ENCODE measurements at places on chromosomes 3 and 15. TPM values are rescaled to one million over a fixed set of nuclear protein-coding genes. Genes with fewer than 3 reads are reported as not detected.

DNA sequence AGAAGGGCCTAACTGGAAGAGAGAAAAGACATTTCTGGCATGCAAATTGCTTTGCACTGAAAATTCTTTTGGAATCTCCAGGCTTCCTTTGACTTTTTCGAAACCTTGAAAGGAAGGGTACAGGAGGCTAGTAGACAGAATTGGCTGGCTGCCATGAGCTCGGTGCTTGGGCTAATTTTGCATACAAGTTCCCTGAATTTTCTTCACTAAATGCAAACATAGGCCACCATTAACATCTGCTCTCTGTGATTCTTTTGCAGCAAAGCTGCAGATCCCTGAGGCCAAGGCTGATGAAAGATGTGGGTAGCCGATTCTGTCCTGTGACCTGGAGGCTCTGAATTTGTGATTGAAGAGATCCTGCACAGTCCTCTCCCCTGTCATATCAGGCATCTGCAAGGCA, 247.8 kb upstream of the MCTP2 start:
- DNase-seq = no peak

DNA sequence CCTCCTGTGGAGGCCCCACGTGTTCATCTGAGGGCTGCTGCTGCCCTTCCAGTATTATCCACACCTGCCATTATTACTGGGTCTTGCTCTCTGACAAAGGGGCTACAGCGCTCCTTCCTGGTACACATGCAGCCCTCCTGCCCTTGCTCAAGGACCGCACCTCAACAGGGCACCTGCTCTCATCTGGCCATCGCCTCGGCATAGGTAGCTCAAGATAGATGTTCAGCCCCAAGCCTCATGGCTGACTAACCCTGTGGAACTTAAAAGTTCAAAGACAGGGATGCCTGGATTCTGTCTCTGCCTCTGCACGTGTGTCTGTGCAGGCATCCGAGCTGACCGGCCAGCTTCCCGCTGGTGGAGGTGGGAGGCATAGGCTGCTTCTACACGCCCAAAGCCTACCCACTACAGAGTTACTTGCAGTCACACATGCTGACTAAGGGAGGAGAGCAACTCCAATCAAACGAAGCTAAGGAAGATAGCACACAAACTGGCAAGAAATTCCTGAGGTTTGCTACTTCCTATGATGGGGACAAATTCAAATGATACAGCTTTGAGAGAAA, 152.5 kb upstream of the ATP10A start:
- no peak for DNase-seq

DNA sequence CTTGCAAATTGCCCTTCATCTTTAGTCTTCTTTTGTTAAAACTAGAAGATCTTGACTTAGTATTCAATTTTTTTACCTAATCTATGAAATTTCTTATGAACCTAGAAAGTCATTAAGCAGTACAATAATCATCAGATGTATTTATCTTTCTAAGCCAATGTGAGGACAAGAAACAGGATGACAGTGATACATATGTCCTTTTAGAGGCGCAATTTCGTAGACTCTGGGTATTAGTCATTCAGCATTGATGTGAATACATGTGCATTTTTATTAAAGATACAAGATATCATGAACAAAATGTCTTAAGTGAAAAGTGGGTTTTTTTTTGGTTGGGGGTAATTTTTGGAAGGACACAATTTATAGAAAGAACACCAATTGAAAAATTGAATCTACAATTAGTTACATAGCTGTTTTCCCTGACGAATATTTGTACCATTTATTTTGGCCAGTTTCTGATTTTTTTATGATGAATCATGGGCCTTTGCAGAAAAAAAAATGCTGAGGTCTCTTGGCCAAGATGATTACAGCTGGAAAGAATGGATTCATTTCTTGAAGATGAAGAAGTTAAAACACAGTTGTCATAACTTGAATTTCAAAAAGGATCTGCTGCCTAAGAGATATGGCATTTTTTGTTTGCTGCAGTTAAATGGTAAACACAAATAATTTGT, 48.9 kb upstream of the AGTR1 start:
- peak; percentile 74 for DNase-seq

- no peak for DNase-seq
Observed at GRCh38 chr15:63049783-63050371, 7.3 kb downstream of the TPM1 start.

- DNase-seq = peak; percentile 0
Observed at GRCh38 chr3:22729981-22730380, 473.1 kb upstream of the UBE2E2 start.

DNA sequence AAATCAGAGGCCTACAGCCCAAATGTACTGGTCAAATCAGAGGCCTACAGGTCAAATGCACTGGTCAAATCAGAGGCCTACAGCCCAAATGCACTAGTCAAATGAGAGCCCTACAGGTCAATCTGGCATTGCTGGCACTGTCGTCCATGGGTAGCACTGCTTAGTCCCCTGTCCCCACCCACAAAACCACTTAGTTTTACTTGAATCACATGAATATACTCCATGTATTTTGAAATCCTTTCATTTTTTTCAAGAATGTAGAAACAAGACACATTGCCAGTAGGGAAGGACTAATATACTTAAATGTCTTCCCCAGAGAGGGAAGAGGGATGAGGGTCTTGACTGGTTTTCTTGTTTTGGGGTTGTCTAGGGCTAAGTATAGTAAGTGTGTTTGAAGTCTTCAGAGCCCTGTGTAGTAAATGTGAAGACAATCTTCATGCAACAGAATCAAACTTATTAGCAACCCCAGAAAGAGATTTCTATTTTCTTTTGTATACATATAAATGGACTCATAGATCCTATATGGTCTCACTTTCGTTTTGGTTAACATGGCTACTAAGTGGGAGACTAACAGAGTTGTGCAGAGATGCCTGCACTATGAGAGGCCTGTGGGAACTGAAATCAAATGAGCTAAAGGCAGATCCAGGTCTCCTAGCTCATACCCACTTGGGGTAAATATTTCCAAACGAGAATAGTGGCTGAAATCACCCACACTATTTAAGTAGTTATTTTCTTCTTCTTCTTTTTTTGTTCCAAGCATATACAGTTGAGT, 38.3 kb upstream of the DCUN1D1 start:
- no peak for DNase-seq

DNA sequence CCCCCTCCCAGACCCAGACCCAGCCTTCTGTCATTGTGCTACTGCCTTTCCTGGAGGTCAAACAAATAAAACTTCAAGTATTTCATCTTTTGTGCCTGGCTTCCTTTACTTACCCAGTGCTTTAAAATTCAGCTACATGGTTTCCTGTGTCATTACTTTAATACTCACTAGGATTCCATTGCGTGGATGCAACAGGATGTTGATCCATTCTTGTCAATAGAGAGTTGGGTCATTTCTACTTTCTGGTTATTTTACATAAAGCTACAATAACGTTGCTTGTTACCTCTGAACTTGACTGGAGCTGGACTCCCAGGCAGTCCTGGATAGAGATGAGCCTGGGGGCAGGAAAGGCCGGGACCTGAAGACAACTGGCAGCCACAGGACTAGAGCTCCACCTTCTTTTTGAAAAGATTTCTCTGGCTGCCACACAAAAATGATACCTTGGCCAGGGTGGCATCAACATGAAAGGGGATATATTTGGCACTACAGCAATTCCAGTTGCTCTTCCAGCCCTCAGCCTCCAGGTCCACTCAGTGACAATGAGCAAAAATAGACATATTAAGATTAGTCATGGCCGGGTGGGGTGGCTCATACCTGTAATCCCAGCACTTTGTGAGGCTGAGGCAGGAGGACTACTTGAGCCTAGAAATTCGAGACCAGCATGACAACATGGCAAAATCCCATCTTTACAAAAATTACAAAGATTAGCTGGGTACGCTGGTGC, 23.3 kb upstream of the HEG1 start:
- DNase-seq = peak; percentile 48

- DNase-seq = no peak
Observed at GRCh38 chr15:81384891-81385720, 11.1 kb upstream of the TMC3 start.

- DNase-seq = no peak
Observed at GRCh38 chr3:38726751-38727150, 77.3 kb upstream of the SCN5A start.

GRCh38 chr3:70071138-70071537, 71.6 kb downstream of the SAMMSON start:
- no peak for DNase-seq

DNA sequence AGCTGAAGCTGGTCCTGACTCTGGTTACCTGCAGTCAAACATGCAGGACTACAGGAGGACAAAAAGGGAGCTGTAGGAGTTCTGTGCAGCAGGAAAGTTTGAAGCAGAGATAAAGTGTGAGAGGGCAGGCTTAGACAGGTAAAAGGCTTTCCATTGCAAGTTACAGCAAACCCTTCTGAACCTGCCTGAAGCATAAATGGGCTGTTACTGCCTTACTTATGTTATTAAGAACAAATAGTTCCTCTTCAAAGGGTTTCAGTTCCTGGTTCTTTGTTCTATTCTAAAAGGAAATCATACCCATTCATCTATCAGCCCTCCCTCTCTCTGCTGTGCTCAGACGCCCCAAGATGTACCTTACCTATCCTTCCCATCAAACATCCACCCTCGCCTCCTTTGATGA, 52.4 kb upstream of the CACNA2D3 start:
- no peak for DNase-seq

DNA sequence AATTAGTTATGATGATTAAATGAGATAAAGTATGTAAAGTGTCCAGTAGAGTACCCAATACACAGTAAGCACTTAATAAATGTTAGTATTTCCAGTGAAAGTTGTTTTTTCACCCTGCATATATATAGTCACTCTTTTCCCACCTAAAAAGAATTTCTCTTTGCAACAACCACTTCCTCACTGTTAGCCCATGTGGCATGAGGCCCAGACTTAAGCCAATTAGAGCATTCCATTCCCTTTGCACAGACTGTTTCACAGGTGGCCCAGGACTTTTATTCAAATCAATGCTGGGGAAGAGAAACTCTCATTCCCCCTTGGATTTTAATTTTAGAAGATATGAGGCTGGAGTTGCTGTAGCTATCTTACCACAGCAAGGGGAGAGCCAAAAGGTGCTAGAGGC, 3.7 kb downstream of the IFT80 start:
- DNase-seq = peak; percentile 85

DNA sequence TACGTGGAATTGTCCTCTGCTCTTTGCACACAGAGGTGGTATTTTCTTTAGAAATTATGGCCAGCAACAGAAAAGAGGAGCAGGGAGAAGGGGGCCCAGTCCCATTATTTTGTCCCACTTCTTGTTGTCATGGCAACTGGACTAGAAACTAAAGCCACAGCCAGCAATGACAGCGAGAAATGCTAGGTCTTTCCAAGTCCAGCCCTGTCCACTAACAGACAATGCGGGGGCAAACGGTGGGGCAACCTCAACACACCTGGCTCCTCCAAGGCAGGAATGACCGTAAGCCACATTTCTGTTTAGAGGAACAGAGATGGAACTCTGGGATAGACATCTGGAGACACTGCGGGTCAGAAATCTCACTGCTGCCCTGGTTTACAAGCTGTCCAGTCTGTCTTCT, 107.3 kb downstream of the RFTN1 start:
- no peak for DNase-seq

- DNase-seq = peak; percentile 67
Observed at GRCh38 chr3:77081240-77081661, 41.4 kb downstream of the ROBO2 start.

DNA sequence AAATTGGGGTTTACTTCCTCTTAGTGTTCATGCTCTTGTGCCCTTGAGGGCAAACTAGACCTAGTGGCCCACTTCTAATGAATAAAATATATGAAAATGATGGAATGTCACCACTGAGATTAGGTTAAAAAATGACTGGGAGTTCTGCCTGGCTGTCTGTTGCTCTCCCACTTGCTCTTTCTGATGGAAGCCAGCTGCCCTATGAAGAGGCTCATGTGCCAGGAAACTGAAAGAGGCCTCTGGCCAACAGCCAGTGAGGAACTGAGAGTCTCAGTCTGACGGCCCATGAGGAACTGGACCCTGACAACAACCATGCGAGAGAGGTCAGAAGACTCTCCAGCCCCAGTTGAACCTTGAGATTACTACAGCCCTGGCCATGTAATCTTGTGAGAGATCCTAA, 107.1 kb upstream of the FHIT start:
- no peak for DNase-seq

GRCh38 chr3:53834429-53835095, 11.7 kb downstream of the CHDH start:
- DNase-seq = no peak

GRCh38 chr3:114152519-114153151, 26.2 kb downstream of the DRD3 start:
- DNase-seq = peak; percentile 61

- DNase-seq = no peak
Observed at GRCh38 chr15:91855684-91856489, 2.4 kb downstream of the SLCO3A1 start.

DNA sequence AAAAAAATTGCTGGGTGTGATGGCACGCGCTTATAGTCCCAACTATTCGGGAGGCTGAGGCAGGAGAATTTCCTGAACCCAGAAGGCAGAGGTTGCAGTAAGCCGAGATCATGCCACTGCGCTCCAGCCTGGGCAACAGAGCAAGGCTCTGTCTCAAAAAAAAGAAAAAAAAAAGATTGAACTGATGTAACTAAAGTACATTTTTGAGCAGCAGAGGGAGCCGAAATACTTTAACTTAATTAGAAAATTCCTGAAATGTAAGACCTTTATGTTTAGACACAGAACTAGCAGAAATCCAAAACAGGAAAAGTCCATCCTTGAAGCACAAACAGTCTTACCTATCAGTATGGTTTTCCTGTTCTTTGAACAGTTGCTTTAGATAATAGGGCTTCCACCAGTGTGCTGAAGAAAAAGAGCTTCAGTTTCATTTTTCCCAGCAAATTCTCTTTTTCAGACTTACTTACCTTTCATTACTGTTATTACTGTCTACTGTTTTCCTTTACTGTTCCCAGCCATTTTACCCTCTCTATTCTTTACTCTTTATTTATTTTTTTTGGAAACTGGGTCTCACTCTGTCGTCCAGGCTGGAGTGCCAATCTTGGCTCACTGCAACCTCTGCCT, 33.4 kb upstream of the ZNF609 start:
- peak; percentile 54 for DNase-seq

GRCh38 chr3:32989171-32989570, 37.7 kb downstream of the CCR4 start:
- DNase-seq = no peak

- no peak for DNase-seq
Observed at GRCh38 chr3:124784686-124785382, 54.6 kb downstream of the UMPS start.

GRCh38 chr15:67184208-67184925, 70.1 kb downstream of the AAGAB start:
- DNase-seq = no peak

GRCh38 chr3:43294975-43295374, 8.6 kb downstream of the SNRK start:
- no peak for DNase-seq

- peak; percentile 58 for DNase-seq
Observed at GRCh38 chr3:105944276-105944675, 75.5 kb upstream of the CBLB start.

The ADCY5 gene
- total RNA-seq = 0.56 TPM

The ZNF620 gene
- total RNA-seq = 0.72 TPM

The GOLGA6L26 gene
- not detected for total RNA-seq

The EHHADH gene
- total RNA-seq = 4.7 TPM

The NAALADL2 gene
- total RNA-seq = 19.2 TPM

The BFSP2 gene
- not detected for total RNA-seq

The CAND2 gene
- 2.9 TPM for total RNA-seq

The AMOTL2 gene
- 162 TPM for total RNA-seq

The UBE2Q2 gene
- 44.2 TPM for total RNA-seq

The SLC9C1 gene
- total RNA-seq = not detected

The EOGT gene
- 35.6 TPM for total RNA-seq

The PLSCR5 gene
- total RNA-seq = not detected

The BDH1 gene
- 3.1 TPM for total RNA-seq

The ANKRD63 gene
- under 0.01 TPM for total RNA-seq
